ENCODE measurements at places on chromosomes 1 and 21.

GRCh38 chr21:31974454-31974985 is 101.7 kb downstream of the HUNK start:
- peak; percentile 7 for DNase-seq

- DNase-seq = no peak
Observed at GRCh38 chr1:167186771-167187170, 33.9 kb upstream of the POU2F1 start.

DNA sequence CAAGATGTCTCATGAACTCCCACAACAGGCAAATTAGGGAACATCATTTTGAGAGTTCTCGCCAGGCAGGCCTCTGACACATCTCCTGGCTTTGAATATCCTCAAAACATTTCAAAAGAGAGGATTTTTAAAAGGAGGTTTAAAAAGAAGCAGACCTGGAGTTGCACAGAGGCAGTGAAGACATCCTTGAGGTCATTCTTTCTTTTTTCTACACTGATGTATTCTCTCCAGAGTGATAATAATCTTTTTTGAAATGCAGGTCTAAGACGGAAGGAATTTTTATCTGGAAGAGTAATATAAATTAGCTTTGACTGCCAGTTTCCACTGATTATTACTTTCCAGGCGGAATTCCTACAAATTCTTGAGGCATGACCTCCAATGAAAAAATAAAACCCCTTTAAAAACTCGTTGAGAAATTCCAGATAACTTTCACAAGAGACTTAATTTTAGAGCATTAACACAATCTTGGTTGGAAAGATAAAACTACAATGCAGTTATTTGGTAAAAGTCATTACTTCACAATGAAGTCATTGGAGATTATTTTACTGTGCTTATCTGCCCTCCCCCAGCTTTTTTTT is 125.0 kb downstream of the LYPLAL1 start:
- DNase-seq = no peak

DNA sequence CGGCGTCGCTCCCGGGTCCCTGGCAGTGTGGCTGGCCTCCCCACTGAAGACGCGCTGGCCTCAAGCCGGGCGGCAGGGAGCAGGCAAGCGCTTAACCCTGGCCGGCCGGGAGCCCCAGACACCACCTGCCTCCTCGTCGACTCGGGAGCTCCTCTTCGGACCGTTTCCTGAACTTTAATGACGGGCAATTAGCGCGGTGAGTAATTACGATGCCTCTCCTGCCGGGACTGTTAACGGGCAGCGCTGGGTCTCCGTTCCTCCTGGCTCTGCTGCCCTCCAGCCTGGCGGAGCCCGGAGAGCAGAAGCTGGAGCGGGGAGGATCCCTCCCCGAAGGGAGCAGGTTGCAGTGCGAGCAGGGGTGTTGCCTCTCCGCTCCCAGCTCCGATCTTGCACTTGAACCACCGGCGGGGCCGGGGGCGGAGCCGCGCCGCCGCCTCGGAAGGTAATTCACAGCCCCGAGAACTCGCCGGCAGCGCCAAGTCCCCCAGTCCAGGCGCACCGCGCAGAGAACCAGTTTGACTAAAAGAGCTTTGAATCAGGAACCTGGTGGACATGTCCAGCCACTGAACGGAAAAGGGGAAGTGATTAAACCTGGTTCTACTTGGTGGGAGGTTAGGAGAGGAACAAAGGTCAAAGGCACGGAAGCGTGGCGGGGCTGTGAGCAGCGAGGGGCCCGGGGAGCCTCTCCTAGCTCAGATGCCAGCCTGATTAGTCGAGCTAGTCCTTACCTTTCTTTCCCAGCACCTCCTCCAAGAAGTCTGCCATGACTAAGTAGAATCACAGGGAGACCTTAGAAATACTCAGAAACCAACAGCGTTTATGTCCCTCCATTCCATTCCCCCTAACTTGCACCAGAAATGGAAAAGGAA is 18.3 kb upstream of the PLEKHA6 start:
- DNase-seq = peak; percentile 25

GRCh38 chr1:108819878-108820277 is 37.0 kb downstream of the AKNAD1 start:
- DNase-seq = no peak

GRCh38 chr1:192766876-192767275 is 42.0 kb upstream of the RGS2 start:
- no peak for DNase-seq

DNA sequence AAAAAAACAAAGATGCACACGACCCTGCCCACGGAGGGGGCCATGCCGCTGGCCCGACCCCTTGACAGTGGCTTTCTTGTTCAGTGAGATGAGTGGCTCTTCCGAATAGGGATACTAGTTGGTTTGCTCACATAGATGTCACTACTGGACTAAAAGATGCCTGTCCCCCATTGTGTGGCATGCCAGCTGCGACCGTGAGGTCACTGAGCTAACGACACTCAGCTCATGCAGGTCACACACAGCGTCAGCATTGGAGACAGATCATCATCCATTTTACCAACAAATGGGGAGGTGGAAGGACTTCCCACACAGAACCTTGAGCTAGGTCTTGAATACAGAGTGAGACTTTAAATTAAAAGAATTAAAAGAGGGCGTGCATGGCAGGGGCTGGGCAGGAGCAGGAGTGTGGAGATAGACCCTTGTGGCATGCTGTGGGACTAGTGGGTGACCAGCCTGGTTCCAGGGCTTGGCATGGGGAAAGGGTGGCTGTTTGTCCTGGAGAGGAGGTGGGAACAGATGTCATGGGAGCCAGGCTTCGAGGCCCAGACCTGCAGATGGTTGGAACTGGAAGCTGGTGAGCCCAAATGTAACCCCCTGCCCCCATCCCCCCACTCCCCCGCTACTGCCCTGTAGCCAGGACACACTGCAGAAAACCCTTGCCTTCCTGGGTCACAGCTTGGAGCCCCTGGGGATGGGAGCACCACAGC is 12.4 kb downstream of the SLC1A7 start:
- DNase-seq = no peak

DNA sequence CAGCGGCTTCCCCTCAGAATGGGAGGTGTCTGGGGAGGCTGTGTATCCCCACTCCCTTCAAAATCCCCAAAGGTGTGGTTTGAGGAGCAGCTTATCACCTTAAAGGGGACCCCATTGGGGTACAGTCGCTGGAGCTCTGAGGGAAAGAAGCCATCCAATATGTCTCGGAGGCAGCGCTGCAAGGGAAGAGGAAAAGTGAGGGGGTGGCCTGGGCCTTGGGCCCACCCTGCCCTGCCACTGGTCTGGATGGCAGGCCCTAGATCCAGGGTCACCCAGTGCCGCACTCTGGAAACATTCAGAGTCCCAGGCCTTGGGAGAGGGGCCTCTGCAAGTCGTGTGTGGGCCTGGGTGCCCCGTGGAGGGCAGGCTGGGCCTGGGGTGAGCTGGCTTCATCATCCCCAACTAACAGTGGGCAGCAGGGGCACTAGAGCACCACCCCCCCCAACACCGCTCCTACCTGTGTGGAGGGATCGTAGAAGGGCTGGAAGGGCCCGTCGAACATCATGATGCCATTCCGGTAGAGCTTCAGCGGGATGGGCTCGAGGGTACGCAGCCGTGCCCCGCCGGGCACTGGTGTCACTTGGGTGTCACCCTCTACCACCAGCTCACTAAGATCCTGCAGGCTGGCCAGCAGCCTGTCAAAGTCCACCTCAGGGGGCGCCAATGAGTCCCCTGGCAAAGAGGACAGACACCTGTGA is 5.6 kb downstream of the SH3BGRL3 start:
- no peak for DNase-seq

GRCh38 chr1:102365071-102365470 is 368.3 kb upstream of the OLFM3 start:
- DNase-seq = no peak

DNA sequence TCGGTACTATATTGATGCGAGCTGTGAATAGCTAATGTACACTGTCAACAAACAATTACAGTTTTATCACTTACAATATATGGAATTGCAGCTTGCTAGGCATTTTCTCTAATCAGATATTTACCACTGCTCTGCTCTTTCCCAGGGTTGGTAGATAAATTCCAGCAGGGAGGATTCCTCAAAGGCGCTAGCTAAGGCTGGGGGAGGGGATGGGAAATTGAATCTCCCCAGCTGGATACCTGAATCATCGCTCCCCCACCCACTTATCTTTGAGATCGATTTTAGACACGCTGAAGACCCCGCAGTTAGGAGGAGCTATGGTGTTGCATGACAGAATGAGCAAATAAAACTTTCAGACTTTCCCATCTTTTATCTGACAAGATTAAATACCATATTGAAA is 127.2 kb downstream of the CSMD2 start:
- no peak for DNase-seq

DNA sequence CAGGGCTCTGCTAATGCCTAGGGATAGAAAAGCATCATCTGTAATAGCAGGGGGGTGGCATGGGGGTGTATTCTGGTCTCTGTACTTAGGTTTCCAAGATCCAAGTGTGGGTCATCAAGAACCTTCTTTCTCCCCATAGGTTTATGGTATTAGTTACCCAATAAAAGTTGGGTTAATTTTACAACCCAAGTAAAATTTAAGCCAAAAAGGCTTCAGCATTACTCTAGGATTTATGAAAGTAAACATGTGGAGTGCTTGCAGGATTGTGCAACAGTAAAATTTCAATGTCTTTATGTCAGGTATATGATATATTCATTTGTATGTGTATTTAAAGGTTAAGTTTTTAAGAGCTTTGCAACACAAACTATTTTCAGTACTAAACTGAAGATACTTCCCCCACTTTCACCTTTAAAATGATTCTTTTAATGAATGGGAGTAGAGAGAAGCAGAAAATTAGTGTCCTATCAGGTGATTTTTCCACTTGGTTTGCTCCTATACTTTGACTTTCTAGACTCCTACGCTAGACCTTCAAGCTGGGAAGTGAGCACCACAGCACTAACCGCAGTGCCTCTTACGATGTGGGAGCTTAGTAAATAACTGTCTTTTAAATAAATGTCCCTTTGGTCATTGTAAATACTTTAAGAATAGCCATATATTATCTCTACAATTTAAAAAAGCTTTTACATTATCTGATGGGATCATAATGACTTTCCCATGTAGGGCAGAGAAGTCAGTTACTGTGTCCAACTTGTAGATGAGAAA is 67.8 kb upstream of the UBE2U start:
- DNase-seq = no peak

- no peak for DNase-seq
Observed at GRCh38 chr1:180922631-180923015, 9.9 kb downstream of the KIAA1614 start.

- no peak for DNase-seq
Observed at GRCh38 chr1:209427811-209428210, 155.7 kb upstream of the CAMK1G start.

- DNase-seq = no peak
Observed at GRCh38 chr1:236200925-236201324, 58.6 kb downstream of the GPR137B start.

GRCh38 chr1:110017792-110018191 is 16.6 kb upstream of the STRIP1 start:
- DNase-seq = no peak

Measured in activated CD8-positive, alpha-beta memory T cell treated with anti-CD3 and anti-CD28 coated beads for 1 hour (primary cell).